ENCODE measurements at places on chromosomes 5 and 9.

DNA sequence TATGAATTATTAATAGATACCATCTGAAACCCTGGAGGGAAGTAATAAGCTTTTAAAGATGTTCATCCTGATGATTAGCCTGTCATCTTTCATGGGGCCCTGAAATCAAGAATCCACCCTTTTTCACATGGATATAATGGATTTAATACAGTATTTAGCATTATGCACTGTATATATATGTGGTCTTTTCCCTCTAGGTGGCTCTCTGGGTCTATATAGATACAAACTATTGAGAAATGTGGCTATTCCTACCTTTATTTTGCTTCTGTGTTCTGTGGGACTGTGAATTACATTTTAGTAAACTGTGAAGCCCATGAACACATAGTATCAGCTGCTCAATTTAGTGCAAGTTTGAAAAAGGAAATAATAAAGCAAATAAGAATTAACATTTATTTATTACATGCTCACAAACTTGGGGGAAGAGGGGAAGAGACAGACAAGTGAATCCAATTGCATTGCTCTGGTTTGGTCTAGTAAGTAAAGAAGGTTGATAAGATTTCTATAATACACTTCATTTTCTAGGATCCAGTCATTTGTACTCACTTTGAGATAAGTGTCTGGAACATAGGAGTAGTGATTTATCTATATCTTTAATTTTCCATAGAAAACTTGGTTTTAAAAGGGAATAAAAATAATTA lies 112.2 kb downstream of the SCAMP1 start:
- DNase-seq: no peak

GRCh38 chr5:44388321-44389089 lies 715 bp downstream of the FGF10 start:
- no peak for DNase-seq

DNA sequence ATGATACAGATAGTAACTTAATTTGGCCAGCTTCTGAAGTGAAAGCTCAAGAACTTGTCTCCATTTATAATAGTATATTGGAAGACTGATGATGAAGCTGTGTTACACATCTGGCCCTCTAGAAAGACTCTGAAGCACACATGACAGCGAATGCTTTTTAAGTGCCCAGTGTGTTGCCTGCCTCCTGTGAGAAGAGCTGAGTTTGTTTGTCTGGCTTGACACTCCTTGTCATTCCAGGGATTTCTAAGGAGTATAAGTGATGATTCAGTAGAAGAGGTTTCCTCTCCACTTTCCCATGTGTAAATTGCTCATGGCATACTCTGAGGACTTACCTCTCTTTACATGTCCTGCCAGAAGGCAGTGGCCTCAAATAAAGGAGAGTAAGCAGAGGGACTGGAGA lies 30.4 kb upstream of the LRRTM2 start:
- DNase-seq: no peak

DNA sequence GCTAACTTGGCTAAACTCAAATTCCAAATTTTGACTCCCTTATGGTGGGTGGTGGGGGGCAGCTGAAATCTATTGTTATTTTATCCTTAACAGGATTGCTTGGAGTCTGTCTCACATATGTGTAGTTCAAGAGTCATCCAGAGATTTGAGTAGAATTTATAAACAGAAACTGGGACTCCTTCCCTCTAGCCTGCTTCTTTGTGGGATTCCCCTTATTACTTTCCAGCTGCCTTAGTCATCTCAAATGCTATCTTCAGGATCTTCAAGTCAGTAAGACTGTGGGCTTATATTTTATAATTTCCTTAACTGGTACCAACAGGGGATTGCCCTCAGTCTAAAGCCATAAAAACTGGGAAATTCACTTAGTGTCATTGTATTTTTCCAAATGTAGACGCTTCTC lies 55.5 kb downstream of the NNT start:
- no peak for DNase-seq

GRCh38 chr5:69231851-69232250 lies 2.8 kb upstream of the CDK7 start:
- DNase-seq: no peak

GRCh38 chr5:56757077-56757476 lies 58.3 kb upstream of the MAP3K1 start:
- DNase-seq: no peak

DNA sequence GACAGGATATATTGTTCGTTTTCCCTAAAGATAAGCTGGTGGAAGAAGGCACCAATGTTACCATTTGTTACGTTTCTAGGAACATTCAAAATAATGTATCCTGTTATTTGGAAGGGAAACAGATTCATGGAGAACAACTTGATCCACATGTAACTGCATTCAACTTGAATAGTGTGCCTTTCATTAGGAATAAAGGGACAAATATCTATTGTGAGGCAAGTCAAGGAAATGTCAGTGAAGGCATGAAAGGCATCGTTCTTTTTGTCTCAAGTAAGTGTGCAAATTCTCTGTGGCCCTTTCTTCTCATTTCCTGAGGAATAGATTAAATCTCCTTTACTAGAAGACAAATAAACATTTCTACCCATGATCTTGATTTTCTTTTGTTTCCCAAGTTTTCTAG lies 38.0 kb downstream of the OSMR start:
- no peak for DNase-seq

- DNase-seq: no peak
These were observed 40.2 kb downstream of the RXRA start for GRCh38 chr9:134366223-134367031.

DNA sequence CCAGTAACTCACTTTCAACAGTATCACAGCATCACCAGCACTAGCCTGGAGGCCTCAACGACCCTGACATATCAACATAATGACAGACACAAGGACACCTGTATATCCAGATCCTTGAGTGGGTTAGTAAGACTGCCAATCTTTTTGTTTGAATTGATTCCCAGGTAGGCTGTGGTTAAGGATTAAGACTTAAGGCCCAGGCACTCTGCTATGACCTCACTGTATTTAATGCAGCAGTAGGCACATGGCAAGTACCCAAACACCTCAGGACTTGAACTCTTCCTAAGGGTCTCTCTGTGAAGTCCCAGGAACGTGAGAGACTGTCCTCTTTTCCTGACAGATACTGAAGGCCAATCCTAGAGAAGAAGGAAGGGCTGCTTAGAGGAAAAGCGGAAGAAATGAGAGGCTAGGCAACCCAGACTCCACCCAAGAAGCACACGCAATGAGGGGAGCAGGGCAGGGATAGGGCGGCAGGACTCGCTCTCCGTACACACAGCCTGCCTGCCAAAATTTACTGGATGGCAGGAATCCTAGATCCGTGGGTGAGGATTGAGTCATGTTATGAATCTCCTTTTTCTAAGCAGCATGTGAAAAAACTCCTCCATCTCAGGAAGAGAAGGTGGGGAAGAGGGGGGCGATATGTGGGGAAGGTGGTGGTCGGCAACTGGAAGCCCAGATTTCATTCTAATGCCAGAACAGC lies 93.4 kb downstream of the SIL1 start:
- DNase-seq: no peak

DNA sequence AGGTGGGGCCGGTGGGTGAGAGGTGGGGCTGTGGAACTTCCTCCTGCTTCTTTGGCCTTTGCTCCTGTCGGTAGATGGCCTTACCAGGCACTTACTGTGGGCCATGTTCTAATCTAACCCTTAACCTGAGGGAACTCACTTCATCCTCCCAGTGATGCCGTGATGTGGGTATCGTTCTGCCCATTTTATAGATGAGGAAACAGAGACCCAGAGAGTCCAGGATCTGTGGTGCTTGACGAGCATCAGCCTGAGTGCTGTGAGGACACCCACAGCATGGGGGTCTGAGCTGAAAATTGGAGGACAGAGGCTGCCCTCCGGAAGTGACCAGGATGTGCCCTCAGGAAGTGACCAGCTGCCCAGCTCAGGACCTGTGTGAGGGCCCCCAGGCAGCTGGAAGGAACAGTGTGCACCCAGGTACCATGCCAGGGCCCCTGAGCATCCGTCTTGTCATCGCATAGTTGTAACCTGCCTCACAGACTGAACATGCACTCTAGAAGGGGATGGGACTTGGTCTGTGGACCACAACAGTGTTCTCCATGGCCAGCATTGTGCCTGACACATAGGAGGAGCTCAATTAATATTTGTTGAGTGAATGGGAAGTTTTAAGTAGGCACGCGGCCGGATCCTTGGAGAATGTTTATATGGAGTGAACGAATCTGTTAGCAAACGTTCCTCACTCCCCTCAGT lies 8.5 kb downstream of the NEK6 start:
- DNase-seq: no peak

- DNase-seq: no peak
These were observed 630.2 kb upstream of the DMAC1 start for GRCh38 chr9:8429768-8430167.

- DNase-seq: no peak
These were observed 128.6 kb downstream of the NNT start for GRCh38 chr5:43731573-43731972.

- no peak for DNase-seq
These were observed 283.4 kb upstream of the PTGER4 start for GRCh38 chr5:40396317-40396716.

- no peak for DNase-seq
These were observed 190.9 kb downstream of the TTC39B start for GRCh38 chr9:15116130-15116580.

DNA sequence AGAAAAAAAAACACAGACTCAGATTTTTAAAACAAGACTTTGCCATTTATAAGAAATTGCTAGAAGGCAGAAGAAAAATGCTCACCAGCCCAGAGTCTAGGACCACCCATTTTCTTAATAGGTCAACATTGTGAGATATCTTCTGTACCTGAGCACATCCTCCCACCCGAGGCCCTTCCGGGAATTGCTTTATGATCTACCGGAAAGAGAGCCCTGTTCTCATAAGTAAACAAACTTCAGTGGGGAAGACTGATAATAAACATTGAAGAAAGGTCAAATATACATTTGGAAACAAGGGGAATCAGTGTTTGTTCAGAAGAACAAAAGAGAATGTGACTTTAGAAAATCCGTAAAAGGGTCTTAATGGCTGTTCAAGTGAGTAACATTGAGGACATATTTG lies 44.4 kb downstream of the PRKACG start:
- DNase-seq: no peak

DNA sequence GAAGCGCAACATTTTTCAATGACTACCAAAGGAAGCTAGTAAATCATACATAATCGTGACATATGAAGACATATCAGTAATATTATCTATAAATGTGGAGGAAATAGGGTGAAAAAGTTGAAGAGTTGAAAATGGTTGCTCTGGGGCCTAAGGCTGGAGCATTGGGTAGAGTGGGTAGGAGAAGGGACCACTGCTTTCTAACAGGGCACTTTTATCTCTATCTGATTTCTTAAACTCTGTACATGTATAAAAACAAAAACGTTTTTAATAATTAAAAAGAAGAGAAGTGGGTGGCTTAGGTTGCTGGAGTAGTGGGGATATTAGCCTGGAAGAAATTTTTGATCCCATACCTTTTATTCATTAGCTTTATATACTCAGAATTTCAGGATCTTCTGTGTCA lies 44.2 kb upstream of the ITGA1 start:
- no peak for DNase-seq

GRCh38 chr5:72849546-72849945 lies 33.1 kb downstream of the TNPO1 start:
- no peak for DNase-seq

DNA sequence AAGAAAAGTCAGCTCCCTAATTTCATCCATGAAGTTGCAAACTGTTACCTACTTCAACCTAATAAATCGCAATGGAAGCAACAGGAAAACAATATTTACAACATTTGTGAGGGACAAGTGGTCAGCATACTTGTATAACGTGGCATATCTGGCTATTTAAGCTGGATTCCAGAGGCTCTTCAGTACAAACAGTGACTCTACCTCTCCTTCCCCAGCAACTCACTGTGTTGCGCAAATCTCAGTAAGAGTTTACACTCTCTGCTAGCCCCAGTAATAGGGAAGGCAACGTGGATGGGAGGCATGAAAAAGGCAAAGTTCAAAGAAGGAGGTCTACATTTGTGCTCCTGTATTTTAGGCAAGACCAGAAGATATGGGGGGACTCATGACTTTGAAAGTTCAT lies 18.9 kb upstream of the SEMA5A start:
- DNase-seq: no peak

DNA sequence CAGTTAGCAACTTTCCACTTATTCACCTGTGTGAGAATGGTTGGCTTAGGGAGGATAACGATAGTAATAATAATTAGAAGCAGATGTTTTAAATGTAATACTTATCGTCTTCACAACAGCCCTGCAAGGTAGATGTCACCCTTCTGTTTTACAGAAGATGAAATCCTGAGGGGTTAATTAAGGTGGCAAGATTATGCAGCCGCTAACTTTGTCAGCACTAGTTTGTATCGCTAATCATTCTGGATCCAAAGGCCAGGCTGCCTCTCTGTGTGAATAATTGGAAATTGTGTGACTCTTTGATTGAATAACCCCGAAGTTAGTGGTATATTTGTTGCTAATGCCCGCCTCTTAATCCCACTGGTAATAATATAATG lies 635 bp downstream of the IFT74 start:
- DNase-seq: no peak

DNA sequence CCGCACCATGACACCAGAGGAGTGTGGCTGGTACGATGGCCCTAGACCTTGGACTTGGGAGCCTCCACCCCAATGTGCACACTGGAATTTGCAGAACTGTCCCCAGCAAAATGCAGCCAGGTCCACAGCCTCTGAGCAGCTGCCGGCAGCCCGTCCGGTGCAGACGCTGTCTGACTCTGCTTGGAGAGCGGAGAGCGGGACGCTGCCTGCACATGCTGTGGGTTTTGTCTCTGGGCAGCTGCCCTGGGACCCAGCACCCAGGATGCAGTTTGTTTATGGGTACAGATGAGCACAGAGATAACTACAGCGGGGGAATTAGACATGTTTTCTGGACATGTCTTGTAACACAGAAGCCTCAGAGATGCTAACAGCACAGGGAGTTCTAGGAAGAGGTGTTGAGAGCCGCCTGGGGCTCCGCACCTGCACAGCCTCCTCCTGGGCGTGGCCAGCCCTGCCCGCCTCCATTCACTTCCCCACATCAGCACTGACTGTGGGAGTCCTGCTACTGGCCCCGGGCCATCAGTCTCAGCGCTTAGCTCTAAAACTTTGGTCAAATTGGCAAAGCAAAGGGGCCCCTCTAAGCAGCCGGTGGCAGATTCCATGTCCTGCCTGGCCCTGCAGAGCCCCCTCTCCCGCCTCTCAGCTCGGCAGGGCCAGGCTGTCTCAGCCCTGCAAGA lies 159.6 kb downstream of the IRX2 start:
- DNase-seq: no peak

DNA sequence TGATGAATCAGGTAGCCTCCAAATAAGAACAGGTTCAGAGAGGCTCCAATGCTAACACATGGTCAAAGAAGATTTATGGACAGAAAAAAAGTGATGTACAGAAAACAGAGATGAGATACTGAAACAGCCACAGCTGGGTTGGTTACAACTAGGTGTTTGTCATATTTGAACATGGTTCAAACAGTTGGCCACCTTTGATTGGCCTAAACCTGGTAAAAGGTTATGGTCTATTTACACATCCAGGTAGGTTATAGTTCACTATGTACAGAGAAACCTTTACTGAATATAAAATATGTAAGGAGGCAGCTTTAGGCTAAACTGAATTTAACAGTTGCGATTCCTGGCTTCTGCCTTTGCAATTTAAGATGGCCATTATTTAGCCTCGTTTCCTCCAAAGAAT lies 134.0 kb upstream of the ZNF366 start:
- no peak for DNase-seq

- DNase-seq: no peak
These were observed 67.8 kb downstream of the PTCD2 start for GRCh38 chr5:72387985-72388384.

- DNase-seq: no peak
These were observed 10.6 kb downstream of the SPINK4 start for GRCh38 chr9:33250458-33250995.

- DNase-seq: no peak
These were observed 75.4 kb upstream of the CDKN2B start for GRCh38 chr9:22084336-22085035.

GRCh38 chr5:148957591-148958202 lies 105.2 kb downstream of the SH3TC2 start:
- DNase-seq: peak; percentile 4

All from stimulated activated CD8-positive, alpha-beta memory T cell treated with anti-CD3 and anti-CD28 coated beads, Interleukin-12 subunit alpha, Interleukin-12 subunit beta, amount 100 ng/mL, for 4 hours (primary cell).